Neural progenitor cell (in vitro differentiated cells): ENCODE measurements at places on chromosomes 12 and 14.
A peak's percentile ranks its signal among the peaks of the same experiment; 100 is the strongest.

DNA sequence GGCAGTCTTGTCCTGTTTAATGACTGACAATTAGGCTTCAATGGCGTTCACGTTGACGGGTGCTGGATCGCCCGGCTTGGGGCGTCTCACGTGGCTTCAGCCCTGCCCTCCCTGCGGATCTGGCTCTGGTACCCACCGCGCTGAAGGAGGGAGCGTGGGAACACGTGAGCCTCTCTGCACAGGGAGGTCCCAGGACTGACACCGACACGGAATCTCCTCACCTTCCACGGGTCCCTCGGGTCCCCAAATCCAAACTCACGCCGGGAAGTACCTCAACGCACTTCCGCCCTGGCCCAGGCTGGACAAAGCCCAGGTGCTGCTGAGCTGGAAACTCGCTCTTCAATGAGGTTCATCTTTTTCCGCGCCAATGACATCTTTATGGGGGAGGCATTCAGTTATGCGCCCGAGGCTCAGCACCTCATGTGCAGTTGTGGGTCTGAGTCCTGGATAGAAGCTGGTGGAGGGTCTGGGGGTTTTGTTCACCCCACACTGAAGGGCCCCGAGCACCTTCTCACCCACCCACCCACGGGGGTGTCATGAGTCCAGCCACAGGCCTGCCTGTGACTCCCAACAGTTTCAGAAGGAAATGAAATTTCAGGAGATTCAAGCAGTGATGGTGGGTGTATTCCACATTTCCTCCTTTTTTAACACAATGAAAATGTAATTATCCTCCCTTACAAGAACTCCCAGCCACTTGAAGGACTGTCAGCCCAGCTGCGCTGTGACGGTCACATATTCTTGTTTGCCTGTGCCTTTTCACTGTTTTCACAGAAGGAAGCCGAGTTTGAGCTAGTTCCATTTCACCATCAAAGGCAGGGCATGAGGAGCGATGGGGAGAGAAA is 251.7 kb upstream of the SFSWAP start:
- DNase-seq: no peak

DNA sequence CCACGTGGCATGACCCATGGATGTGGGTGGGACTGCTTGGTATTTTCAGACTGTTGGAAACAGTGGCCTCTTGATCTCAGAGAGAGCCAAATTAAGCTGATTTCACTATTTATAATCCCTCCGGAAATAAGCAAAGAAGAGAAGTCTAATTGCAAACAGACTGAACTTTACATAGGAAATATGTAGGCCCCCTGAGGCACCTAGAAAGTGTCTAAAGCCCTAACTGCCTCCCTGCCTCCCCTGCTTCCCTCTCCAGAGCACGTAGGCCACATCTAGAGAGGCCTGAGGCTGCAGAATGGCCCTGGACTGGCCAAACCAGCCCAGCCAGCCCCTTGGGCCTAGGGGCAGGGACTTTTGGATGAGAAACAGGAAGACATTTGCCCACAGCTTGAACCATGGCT is 123.8 kb downstream of the ZFP36L1 start:
- DNase-seq: no peak

DNA sequence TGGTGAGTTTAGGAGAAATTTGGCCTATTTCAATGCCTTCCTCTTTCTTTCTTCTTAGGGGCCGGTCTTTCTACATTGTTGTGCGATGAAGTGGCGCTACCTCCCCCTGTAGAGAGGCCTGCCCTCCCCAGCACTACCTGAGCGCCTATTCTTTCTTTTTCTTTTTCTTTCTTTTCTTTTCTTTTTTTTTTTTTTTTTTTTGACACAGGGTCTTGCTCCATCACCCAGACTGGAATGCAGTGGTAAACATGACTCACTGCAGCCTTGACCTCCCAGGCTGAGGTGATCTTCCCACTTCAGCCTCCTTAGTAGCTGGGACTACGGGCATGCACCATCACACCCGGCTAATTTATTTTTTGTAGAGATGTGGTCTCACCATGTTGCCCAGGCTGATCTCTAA is 136.1 kb upstream of the MAX start:
- no peak for DNase-seq

DNA sequence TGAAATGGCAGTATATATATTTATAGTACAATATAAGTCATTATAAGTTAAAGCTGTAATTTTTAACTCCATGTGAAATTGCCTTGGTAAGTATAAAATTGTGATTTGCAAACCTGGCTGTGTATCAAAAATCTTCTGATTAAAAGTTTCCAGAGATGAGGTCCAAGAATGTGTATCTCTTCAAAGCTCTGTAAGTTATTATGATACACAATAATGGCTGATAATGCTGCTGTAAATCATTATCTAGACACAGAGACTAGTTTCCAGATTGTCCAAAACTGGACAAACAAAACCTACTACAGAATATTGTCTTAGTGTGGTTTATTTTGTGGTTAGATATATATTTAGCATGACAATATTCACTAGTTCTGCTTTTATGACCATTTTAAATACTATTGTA is 514.8 kb downstream of the SLC6A15 start:
- DNase-seq: no peak

DNA sequence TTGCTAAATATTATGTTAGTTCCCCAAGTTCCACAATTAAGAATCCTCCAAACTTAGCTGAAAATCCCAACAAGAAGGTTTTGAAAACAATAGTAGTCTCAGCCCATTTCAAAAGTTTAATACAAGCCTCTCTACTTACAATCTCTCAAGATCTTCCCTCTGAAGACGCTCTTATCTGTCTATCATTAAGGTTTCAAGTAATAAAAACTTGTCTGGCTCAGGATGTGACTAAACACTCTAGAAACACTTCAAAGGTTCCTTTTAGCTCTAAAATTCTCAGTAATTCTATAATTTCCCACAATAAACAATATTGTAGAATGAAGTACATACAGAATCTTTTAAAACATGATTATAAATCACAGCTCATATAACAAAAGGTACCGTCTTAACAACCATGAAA is 16.3 kb downstream of the YAF2 start:
- no peak for DNase-seq

GRCh38 chr12:19834592-19834991 is 395.3 kb downstream of the AEBP2 start:
- no peak for DNase-seq

GRCh38 chr12:46523446-46523845 is 150.9 kb upstream of the SLC38A2 start:
- peak; percentile 26 for DNase-seq

GRCh38 chr12:132986885-132987225 is 688 bp downstream of the ZNF26 start:
- DNase-seq: peak; percentile 11

DNA sequence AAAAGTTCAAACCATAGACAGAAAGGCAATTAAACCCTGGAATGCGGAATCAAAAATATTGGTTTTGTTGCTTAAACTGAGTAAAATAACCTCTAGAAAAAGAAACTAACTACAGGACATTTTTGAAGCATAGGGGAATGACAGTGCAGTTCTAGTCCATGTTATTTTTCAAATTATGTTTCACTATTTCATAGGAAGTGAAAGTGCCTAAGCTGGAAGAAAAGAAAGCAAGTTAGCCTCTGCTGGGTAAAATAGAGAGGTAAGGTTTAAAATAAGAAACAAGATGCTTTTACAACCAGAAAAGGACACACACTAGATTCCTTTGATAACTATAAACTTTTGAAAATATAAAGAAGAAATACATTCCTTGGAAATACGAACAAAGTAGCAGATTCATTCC is 1.1 kb downstream of the CLECL1 start:
- no peak for DNase-seq

GRCh38 chr12:91211866-91212265 is 29.2 kb upstream of the DCN start:
- no peak for DNase-seq

DNA sequence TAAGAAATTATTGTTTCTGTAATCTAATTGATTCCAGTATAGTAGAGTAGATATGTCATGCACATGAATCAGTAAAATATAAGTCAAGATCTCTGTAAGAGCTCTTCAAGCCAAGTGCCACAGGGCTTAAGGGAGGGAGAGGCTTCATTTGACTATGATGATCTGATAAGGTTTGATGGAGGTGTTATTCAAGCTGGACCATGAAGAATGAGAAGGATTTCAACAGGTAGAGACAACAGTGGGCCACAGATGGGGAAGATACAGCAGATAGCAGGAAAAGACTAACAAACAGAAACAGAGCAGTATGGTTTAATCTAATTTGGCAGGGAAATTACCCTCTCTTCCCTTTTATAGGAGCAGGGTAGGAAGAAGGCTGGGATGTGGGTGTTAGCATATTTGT is 40.6 kb upstream of the FKBP4 start:
- no peak for DNase-seq

DNA sequence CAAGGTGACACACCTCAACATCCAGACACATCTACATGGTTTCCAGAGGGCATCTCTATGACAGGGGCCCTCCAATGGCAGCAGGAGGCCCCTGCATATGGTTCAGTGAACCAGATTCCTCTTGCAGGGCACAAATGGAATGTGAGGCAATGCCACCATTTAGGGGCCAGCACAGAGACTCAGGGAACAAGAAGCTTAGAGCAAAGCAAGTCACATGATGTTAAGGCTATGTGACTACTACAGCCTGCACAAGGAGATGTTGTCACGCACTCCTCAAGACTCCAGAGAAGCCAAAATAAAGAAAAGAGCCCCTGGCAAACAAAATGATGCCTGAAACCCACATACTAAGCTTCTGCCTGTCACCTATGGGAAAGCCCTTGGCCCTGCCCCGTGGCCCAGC is 95.2 kb downstream of the RBM19 start:
- DNase-seq: no peak

DNA sequence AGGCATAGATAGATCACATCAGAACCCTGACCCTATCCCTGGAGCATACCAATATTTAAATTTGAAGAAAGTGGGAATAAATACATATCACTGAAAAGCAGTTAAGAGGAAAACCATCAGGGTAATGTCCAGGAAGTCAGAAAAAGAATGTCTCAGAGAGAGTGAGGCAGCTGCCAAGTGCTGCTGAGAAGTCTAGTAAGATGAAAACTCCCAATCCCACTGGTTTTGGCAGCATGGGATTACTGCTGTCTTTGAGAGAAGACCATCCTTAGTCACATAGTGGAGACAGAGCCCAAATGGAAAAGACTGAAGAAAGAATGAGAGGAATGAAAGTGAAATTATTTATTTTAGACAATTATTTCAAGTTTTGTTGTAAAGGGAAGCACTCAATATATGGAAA is 11.5 kb upstream of the TSPAN8 start:
- no peak for DNase-seq

GRCh38 chr12:116577154-116577561 is 18.0 kb downstream of the MAP1LC3B2 start:
- no peak for DNase-seq

DNA sequence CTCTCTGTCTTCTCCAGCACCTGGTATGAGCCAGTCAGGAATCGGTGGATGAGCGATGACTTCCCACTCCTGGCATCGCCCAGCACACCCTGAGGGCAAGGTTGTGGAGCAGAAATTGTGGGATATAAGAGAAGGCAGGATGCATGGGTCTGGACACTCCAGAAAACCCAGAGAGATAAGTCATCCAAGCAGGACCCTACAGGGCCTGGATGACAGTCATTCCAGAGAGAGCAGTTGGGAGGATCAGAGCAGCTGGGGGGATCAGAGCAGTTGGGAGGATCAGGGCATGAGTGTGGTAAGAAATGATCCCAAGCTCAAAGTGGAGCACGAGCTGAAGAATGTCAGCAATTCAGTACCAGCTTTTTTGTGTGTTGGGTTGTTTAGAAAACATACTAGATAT is 4.0 kb downstream of the AGAP2 start:
- DNase-seq: no peak

- no peak for DNase-seq
Measured at GRCh38 chr12:1805441-1806081, 14.8 kb upstream of the LRTM2 start.

DNA sequence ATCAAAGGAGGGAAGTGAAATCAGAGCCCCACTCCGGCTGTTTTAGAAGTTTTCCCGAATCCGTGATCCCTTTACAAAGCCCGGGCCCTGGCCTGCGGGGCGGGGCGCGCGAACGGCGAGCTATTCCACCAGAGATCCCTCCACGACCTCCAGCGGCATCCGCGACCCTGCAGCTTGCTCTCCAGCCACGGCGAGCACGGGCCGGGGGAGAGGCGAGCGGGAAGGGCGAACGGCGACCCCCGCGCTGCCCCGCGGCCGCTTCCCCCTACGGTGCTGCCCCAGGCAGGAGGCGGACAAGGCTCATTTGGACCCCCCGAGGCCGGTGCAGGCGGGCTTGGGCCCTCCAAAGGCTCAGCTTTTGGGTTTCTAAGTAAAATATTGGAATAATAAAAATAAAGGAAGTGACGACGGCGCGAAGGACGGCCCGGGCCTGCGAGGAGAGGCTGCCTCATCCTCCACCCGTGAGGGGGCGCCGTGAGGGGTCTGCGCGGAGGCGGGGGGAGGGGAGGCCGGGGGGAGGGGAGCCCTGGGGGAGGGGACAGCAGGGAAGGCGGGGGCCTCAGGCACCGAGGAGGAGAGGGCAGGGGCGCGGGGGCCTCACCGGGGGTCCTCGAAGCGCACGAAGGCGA is 613 bp downstream of the SRSF9 start:
- DNase-seq: no peak

- no peak for DNase-seq
Measured at GRCh38 chr12:115332945-115333344, 649.0 kb upstream of the TBX3 start.

DNA sequence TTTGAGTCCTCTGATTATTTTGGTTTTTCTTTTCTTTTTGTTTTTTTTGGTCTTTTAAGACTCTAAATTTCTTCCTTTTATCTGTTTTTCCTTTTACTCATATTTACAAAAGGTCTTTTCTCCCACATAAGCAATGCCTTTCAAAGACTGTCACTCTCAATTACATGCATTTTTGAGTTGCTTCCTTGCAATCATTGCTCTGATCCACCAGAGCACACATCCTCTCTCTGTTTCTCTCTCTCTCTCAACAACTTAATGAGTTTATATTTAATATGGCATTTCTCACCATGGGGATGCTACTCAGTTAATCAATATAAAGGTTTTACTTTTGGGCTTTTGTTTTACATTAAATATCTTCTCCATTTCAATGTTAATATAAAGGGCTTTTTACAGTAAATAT is 62.7 kb upstream of the OR10AD1 start:
- no peak for DNase-seq

DNA sequence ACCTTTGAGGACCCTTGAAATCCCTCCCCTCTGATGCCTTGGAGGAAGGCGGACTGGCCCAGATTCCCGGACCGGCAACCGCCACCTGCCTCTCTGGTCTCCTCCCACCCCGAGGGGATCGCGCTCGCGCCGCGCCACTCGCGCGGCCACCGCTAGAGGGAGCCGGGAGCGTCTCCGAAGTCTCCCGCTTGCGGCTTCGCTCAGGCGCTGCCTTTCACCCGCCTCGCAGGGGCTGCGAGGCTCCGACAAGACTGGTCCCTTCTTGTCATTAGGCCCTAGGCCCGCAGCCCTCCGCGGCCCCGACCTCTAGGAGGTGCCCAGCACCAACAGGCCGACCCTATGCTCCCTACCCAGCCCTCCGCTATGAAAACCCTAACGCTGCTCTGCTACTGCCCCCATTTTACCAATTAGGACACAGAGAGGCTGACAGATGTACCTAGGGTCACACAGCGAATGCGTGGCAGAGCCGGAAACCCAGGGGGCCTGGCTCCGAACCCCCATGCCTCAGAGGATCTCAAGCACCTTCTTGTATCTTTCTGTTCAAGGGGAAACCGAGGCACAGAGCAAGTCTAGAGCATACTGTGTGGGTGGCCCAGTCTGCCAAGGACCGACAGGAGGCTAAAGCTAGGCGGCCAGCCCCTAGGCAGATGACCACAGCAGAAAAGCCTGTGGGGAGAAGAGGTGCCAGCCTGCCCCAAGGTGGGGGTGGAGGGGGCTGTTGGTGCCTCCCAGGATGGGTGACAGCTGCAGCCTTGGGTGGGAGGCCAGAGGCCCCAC is 21.4 kb upstream of the VSX2 start:
- DNase-seq: peak; percentile 91
